ENCODE measurements at places on chromosomes 7 and 10.

DNA sequence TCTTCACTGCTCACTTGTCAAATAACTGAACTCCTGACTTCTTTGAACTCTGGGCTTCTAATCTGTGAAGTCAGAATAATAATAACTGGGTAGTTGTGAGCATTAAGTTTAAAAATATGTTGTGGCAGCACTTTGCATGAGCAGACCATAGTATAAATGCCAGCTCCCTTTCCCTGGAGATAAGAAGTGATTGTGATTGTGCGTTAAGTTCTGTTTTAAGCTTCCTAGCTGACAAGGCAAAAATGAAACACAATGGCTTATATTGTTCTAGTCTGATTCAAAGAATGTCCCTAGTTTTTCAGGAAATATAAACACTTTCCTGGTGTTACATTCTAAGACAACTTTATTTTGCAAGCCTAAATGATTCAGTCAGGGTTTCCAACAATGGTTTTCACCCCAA lies 61.8 kb downstream of the PTPRE start:
- no peak for DNase-seq

- DNase-seq = no peak
These were observed 135.3 kb downstream of the PTPN20 start for GRCh38 chr10:47046321-47047126.

- no peak for DNase-seq
These were observed 214.6 kb upstream of the ZNF32 start for GRCh38 chr10:43863270-43863669.

GRCh38 chr7:140621401-140622021 lies 19.1 kb downstream of the DENND2A start:
- no peak for DNase-seq

- no peak for DNase-seq
These were observed 7.8 kb downstream of the ADAM12 start for GRCh38 chr10:126380352-126381076.

DNA sequence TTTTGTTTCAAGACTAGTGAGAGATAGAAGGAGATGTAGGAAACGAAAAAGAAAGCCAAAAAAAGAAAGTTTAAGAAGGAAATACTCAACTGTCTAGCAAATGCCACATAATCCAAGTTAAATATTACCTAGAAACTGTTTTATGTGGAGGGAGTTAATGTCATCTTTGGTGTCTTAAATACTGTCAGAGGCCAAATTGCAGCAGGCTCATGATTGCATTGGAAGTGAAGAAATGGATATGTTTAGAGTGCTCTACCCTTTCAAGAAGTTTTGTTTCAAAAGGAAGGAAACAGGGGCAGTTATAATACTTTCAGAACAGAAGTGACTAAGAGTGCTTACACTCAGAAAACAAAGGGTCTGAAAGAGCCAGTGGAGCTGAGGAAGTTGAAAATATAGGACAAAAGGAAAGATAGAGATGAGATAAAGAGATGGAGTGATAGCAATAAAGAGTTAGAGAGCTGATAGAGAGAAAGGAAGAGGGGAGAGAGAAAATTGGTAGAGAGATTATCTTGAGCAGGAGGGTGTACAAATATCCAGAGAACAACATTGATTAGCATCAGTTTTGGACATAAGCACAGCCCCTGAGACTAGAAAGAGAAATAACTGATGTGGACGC lies 28.0 kb upstream of the GNAI1 start:
- no peak for DNase-seq

DNA sequence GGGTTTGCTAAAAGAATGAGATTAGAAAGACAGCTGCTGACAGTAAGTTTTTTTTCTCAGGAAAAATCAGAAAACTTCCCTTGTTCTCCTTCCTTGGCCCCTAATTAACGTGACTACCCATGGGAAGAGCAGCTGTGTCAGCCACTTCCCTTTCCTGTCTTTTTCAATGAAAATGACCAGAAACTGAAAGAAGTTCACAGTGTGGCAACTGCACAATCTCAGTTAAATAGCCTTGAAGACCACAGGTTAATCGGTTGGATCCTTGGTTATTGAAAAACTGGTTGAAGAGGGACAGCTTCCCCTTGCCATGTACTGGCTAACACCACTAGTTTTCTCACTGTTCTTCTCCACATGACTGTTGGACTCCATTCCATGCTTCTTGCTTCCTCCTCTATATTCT lies 148.8 kb upstream of the AGR3 start:
- DNase-seq = no peak

DNA sequence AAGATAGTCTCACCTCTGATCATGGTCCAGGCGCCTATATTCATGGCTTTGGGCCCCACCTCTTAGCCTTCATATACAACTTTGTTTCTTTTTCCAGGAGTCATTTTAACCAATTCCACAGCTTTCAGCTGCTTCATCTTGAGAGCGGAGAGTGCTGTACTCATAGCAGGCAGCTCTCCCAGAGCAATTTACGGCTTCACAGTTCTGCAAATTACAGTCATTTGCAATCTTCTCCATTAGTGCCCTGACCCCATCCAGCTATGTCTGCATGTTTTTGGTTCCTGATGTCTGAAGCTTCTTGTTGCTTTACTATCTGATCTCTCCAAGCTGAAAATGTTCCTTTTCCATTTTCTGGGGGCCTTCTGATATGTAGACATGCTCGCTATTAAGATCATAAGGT lies 18.0 kb upstream of the MEST start:
- DNase-seq = no peak

- DNase-seq = no peak
These were observed 38.3 kb downstream of the MICU1 start for GRCh38 chr10:72587568-72587967.

GRCh38 chr10:125344573-125345171 lies 184.3 kb upstream of the CTBP2 start:
- DNase-seq = no peak

- no peak for DNase-seq
These were observed 198.8 kb downstream of the TNS3 start for GRCh38 chr7:47383072-47383471.

GRCh38 chr10:68543004-68543918 lies 15.9 kb upstream of the SLC25A16 start:
- peak; percentile 83 for DNase-seq

- DNase-seq = no peak
These were observed 42.0 kb downstream of the LYZL2 start for GRCh38 chr10:30587522-30588031.

GRCh38 chr7:116547347-116547746 lies 22.5 kb downstream of the CAV1 start:
- no peak for DNase-seq

- DNase-seq = no peak
These were observed 4.3 kb upstream of the TECTB start for GRCh38 chr10:112278871-112279270.

DNA sequence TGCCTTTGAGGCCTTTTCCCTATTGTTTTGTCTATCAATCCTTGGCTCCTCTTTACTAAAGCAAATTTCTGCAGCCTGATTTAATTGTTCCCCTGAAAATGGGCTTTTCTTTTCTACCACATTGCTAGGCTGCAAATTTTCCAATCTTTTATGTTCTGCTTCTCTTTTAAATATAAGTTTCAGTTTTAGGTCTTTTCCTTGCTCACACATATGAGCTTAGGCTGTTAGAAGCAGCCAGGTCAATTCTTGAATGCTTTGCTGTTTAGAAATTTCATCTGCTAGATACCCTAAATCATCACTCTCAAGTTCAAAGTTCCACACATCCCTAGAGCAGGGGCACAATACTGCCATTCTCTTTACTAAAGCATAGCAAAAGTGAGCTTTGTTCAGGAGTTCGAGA lies 159.6 kb downstream of the ARL4A start:
- DNase-seq = no peak

DNA sequence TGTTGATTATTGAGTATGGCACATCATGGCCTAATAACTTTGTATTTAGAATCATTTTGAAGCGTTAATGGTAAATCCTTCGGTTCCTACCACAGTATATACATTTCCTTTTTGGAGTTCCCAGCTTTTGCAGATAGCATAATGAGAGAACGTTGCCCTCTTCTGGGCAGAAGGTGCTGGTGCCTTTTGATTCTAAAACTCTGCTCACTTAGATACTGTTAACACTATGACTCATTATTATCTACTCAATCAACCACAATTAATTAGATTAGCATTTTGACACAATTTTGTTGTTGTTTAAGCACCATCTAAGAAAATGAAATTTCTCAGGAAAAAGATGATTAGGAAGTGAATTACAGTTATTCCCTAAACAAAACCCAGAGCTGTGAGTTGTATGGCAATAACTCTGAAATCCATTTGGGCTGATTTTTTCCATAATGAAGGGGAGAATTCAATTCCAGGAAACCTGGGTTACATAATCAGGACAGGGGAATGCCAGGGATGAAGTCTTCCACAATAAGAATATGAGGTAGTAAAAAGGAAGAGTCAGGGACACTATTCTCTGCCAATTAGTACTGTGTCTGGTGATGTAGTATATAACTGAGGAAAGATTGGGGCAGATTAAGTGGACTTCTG lies 11.5 kb upstream of the DLD start:
- peak; percentile 62 for DNase-seq

DNA sequence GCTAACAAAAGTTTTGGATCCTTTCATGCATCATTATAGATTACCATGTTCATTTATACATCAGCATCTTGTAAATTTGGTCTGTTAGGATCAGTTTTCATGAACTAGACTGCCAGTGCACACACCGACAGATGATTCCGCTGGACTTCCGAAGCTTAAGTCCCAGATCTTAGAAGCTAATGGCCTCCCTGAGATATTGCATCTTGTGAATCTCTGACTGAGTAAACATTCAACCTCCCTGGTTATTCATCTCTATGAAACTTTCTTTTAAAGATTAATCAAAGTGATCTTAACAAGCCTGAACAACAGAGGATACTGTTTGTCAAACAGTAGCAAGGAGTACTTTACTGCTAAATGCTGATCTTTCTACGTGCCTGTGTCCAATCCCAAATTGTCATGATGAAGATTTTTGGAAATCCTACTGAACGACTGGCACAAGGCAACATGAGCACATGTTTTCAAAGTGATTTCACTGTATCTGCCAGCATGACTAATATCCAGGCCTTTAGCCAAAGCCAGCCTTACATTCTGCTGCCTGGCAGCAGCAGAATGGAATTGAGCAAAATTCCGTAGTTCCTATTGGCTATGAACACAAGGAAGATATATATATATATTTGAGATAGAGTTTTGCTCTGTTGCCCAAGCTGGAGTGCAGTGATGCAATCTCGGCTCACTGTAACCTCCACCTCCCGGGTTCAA lies 91.3 kb upstream of the ANK3 start:
- DNase-seq = peak; percentile 83

- no peak for DNase-seq
These were observed 146.9 kb downstream of the EVX1 start for GRCh38 chr7:27389496-27389895.

- DNase-seq = no peak
These were observed 21.7 kb upstream of the WNT16 start for GRCh38 chr7:121307021-121307574.

GRCh38 chr7:97006055-97006815 lies 882 bp downstream of the DLX6 start:
- DNase-seq = no peak

DNA sequence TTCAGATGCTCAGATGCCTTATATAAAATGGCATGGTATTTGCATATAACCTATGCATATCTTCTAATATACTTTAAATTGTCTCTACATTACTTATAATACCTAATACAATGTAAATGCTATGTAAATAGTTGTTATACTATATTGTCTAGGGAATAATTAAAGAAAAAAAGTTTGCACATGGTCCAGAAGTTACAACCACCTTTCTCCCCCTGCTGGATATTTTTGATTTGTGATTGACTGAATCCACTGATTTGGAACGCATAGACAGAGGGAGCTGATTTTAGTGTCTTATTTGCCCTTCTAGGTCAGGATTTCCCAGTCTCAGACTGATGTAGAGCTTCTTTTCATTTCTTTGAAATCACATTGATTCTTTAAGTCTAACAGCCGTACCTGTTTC lies 31.8 kb downstream of the MDFIC start:
- DNase-seq = no peak

GRCh38 chr7:33190688-33191304 lies 61.4 kb downstream of the BBS9 start:
- no peak for DNase-seq

DNA sequence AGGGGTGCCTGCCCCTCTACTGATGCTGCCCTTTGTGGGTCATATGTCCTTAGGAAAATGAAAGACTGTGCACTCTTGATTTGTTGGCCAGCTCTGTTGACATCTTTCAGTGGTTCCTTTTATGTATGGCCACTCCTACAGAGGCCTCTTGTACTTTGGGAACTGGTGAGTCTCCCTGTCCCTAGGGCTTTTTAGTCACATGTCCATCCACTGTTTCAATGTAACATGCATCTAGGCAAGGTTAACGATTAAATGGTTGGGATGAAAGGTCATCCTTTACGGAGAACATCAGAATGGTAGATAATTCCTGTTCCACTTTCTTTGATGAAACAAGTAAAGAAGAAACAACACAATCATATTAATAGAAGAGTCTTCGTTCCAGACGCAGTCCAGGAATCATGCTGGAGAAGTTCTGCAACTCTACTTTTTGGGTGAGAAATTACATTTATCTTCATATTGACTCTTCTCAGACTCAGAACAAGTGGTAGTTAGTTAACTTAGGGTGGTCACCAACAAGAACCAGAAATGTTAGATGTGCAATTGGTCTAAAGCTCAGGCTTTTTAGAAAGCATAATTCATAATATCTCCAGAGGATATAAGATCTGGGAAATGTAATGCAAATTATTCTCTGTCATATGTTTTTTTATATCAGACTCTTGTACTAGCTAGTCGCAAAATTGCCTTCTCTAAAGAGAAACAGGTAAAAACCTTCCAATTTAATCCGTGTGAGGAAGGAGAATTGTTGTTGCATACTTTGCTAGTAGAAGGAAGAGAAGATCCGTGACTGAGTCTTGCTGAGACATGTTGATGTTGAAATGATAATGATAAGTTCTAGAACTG lies at the start of gene ABCC2:
TSS of gene ABCC2 (plus strand) at position 194 of the 840 bp plus-strand sequence. CDS start at position 399, 205 bp downstream.
- no peak for DNase-seq

DNA sequence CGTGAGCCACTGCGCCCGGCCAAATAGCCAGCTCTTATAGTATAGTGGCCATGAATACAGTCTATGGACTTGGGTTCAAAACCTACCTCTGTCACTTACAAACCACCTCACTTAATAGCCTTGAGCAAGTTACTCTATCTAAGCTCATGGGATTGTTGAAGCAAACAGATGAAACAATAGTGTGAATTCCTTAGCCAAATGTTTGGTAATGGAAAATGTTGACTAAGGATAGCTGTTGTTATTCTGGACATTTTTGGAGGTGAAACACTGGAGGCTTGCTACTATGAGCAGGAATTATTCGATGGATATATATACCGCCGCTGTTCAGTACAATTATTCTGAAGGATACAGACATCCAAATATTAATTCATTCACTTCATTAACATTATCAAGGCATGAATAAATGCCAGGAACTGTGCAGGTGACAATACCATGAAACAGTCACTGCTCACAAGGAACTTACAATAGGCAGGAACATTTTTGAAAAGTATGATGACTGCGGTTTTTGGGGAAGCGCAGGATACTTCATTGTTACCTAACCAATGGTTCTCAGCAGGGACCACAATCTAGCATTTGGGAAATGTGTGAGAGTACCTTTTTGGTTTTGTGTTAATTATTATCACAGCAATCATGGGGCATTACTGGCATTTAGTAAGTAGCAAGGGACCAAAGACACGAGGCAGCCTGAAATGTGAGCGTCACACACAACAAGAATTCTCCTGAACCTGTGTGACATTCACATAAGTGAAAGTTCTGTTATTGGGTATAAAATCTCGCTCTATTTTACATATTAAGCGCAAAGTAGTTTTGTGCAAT lies 55.7 kb downstream of the CUBN start:
- no peak for DNase-seq

GRCh38 chr10:50605951-50606270 lies 17.8 kb downstream of the SGMS1 start:
- no peak for DNase-seq

Data from urothelium cell line (cell line).